ENCODE measurements at places on chromosomes 12 and 14. TPM values are rescaled to one million over a fixed set of nuclear protein-coding genes. Genes with fewer than 3 reads are reported as not detected.

PROX2 gene
- 1.5 TPM for total RNA-seq

CLEC7A gene
- not detected for total RNA-seq

RIMKLB gene
- 2.3 TPM for total RNA-seq

CCDC198 gene
- not detected for total RNA-seq

- H3K36me3 ChIP-seq = no peaks in the 10 kb centered on the region
- no peak overlapping the region for H3K4me3 ChIP-seq
- H3K4me1 ChIP-seq = peaks cover 26% of the 10 kb centered on the region
- H3K27ac ChIP-seq = no peak overlapping the region
- DNase-seq = no peak
These were observed 284.3 kb downstream of the ZFP36L1 start for GRCh38 chr14:68508581-68508980.

- no peak overlapping the region for H3K4me3 ChIP-seq
- peaks cover 2% of the 10 kb centered on the region for H3K27me3 ChIP-seq
- H3K36me3 ChIP-seq = no peaks in the 10 kb centered on the region
- H3K4me1 ChIP-seq = no peaks in the 10 kb centered on the region
These were observed 128.5 kb downstream of the KIF26A start for GRCh38 chr14:104266631-104267575.

DNA sequence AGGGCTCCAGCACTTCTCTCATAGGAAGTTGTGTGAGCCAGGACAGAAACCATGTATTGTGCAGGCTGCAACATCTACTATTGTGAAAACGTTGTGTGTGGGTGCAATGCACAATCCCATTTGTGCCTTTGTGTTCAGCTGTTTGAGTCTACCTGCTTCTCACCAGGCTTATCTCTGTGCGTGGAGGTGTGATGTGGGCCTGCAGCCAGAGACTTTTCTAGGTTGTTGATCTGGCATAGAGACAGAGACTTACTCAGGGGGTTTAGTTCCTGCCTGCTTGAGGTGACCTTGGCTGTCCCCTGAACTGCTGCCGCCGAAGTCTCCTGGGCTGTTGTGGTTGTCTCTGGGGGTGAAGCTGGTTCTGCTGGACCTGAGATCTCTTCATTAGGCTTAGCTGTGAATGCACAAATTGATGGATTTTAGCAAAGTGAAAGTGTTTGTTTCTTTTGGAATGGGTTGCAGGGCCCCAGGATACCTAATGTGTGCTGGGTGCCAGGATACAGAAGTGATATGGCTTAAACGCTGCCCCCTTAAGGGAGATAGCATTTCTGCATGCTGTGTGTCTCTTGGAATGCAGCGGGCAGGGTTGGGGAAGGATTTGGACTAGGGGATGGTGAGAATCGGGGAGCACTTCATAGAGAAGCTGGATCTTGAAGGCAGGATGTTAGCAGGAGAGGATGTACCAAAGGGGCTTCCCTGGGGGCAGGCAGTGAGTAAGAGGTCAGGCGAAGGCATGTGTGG is 2.5 kb downstream of the LACRT start:
- peaks cover 24% of the 10 kb centered on the region for H3K27me3 ChIP-seq
- H3K4me1 ChIP-seq = no peaks in the 10 kb centered on the region
- no peak overlapping the region for H3K4me3 ChIP-seq
- no peak for DNase-seq
- no peak overlapping the region for H3K27ac ChIP-seq
- no peaks in the 10 kb centered on the region for H3K36me3 ChIP-seq

DNA sequence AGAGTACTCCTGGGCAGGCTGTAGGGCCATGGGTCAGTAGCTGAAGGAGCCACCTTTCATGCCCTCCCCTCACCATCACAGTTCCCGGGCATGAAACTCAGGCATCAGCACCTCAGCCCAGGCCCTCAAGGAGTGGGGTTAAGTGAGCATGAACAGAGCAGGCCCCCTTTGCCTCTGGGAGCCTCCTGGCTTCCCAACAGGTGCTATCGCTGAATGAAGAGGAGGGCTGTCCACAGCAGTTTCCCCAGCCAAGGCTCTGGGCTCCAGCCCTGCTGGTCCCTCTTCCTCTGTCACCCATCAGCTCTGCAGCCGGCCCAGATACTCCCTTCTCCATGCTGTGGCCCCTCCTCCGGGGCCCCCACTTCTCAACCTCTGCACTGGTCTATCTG is 184.3 kb downstream of the ZFP36L1 start:
- peaks cover 12% of the 10 kb centered on the region for H3K4me1 ChIP-seq
- H3K27ac ChIP-seq = no peak overlapping the region

- H3K27ac ChIP-seq = no peak overlapping the region
- H3K4me1 ChIP-seq = no peaks in the 10 kb centered on the region
- H3K36me3 ChIP-seq = no peaks in the 10 kb centered on the region
- DNase-seq = no peak
These were observed 11.1 kb downstream of the OLR1 start for GRCh38 chr12:10160617-10161385.

DNA sequence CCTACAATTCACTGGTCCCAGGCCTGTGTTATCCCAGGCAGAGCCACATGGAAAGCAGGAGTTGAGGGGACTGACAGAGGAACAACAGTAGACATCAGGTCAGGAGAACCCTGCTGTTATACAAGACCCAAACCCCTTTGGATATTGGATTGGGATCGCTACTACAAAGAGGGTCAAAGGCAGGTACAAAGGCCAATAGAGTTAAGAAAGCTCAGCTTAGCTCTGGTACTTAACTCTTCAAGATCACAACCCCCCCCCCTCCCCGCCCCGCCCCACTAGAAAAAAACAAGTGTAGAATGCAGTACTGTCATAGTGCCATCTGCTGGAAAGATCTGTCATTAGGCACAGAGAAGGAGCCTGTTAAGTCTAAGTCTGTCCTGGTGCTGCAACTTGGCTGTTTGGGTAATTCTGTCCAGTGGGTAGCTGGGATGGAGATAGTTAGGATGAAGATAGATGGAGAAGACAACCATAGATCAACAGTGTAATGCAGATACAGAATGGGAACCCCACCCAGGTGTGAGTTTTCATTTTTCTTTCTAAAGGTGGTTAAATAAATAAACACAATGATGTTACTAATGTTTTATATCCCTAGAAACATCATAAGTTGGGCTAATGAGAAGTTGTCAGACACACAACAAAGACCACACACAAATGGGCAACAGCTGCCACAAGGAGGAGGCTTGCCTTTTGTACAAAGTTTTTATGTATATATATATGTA is 17.2 kb downstream of the REM2 start:
- no peaks in the 10 kb centered on the region for H3K27me3 ChIP-seq
- H3K4me3 ChIP-seq = no peak overlapping the region
- peaks cover 13% of the 10 kb centered on the region for H3K4me1 ChIP-seq
- H3K36me3 ChIP-seq = peaks cover 22% of the 10 kb centered on the region
- H3K27ac ChIP-seq = no peak overlapping the region
- DNase-seq = no peak

DNA sequence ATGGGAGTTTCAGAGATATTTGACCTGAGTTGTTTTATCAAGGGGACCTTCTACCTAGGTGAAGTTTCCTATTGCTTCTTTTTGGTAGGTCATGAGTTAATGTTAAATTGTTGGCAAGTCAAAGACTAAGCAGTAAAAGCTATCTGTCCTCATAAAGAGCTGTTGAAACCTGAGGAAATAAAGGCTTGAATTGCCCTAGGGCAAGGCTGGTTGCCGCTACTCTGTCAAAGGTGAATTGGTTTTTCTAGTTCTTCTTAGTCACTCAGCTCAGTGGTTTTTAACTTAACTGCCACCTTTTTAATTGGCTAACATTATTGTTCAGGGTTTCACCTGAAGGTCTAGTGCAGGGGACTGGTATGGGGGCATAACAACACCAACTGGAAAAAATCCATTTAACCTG is 441.6 kb upstream of the FBXO33 start:
- DNase-seq = no peak
- H3K27ac ChIP-seq = no peak overlapping the region
- H3K36me3 ChIP-seq = no peaks in the 10 kb centered on the region
- no peaks in the 10 kb centered on the region for H3K27me3 ChIP-seq

GRCh38 chr12:71220260-71220659 is 62.5 kb upstream of the TSPAN8 start:
- H3K4me3 ChIP-seq = no peak overlapping the region
- H3K27me3 ChIP-seq = no peaks in the 10 kb centered on the region
- H3K36me3 ChIP-seq = no peaks in the 10 kb centered on the region
- no peak overlapping the region for H3K27ac ChIP-seq

DNA sequence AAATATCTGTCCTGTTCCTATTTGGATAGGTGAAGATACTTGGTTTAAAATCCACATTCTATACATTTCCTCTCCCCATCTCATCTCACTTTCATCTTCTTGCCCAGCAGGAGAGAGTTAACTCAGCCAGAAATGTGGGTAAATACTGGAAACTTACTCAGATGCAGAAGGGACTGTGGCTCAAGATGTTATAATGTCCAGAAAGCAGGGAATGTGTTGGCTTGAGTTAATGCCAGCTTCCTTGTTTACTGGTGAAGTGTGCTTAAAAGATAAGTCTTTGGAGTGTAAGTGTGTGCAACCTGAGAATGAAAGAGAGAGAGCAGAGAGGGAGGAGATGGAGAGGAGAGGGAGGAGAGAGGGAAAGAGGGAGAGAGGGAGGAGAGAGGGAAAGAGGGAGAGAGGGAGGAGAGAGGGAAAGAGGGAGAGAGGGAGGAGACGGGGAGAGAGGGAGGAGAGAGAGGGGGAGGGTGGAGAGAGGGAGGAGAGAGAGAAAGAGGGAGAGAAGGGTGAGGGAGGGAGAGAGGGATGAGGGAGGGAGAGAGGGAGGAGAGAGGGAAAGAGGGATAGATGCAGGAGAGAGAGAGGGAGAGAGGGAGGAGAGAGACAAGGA is 22.0 kb upstream of the SNRPF start:
- peaks cover 25% of the 10 kb centered on the region for H3K27me3 ChIP-seq
- no peak overlapping the region for H3K4me3 ChIP-seq
- H3K4me1 ChIP-seq = no peaks in the 10 kb centered on the region
- DNase-seq = no peak
- H3K27ac ChIP-seq = no peak overlapping the region

DNA sequence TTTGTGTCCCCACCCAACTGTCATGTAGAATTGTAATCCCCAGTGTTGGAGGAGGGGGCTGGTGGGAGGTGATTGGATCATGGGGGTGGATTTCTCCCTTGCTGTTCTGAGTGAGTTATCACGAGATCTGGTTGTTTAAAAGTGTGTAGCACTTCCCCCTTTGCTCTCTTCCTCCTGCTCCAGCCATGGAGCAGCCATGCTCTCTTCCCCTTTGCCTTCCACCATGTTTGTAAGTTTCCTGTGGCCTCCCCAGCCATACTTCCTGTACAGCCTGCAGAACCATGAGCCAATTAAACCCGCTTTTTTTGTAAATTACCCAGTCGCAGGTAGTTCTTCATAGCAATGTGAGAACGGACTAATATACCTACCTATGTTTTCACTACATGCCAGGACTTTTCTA is 2.6 kb upstream of the POC1B start:
- H3K27ac ChIP-seq = peak overlapping the region; percentile 61
- H3K4me1 ChIP-seq = peaks cover 26% of the 10 kb centered on the region

DNA sequence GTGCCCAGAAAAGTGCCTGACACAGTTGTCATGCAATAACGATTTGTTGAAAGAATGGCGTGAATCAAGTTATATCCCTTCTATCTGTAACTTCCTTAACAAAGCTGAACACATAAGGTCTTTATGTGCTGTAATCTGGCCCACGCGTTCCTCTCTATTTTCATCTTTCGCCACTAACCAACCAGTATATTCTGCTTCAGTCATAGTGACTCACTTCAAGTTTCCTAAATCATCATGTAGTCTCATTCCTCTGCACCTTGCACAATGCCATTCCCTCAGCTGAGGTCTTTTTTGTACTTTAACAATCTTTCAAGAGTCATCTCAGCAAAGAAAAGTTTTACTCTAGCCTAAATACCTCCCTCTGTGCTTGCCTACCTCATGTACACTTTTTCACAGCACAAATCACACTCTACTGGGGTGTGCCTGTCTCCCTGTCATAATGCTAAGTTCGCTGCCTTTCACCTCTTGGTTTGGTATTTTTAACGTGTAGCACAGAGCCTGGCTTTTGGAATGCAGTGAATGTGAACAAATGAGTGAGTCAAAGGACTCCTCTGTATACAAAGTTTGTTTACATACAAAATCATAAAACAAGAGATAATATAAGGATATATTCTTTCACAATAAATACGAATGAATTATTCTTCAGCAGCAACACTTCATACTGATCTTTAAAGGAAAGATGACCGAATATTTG is 2.9 kb upstream of the CMAS start:
- no peak overlapping the region for H3K4me3 ChIP-seq
- peaks cover 17% of the 10 kb centered on the region for H3K4me1 ChIP-seq
- no peaks in the 10 kb centered on the region for H3K36me3 ChIP-seq
- peaks cover 12% of the 10 kb centered on the region for H3K27me3 ChIP-seq

DNA sequence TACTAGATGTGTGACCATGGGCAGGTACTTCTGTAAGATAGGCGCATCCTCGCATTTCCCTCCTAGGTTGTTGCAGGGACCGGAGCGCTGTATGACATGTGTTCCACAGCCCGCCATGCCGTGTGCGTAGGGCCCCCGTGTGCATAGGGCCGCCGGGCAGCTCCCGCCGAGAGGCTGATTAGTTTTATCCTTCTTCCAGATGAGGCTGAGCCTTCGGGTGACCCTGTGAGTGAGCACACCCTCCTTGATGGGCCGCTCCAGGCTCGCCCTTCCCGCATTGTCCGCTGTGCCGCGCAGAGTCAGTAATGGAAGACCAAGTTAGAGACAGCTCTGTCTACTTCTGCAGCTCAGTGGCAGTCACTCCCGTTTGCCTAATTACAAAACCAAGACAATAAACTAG is 72.9 kb upstream of the DYNC1H1 start:
- H3K27ac ChIP-seq = no peak overlapping the region
- peaks cover 4% of the 10 kb centered on the region for H3K4me1 ChIP-seq
- no peaks in the 10 kb centered on the region for H3K27me3 ChIP-seq
- H3K36me3 ChIP-seq = peaks cover 7% of the 10 kb centered on the region
- H3K4me3 ChIP-seq = no peak overlapping the region
- no peak for DNase-seq

GRCh38 chr12:93634416-93634815 is 42.8 kb upstream of the CRADD start:
- no peak for DNase-seq
- H3K27ac ChIP-seq = no peak overlapping the region
- H3K4me1 ChIP-seq = no peaks in the 10 kb centered on the region
- H3K4me3 ChIP-seq = no peak overlapping the region
- peaks cover 14% of the 10 kb centered on the region for H3K27me3 ChIP-seq

DNA sequence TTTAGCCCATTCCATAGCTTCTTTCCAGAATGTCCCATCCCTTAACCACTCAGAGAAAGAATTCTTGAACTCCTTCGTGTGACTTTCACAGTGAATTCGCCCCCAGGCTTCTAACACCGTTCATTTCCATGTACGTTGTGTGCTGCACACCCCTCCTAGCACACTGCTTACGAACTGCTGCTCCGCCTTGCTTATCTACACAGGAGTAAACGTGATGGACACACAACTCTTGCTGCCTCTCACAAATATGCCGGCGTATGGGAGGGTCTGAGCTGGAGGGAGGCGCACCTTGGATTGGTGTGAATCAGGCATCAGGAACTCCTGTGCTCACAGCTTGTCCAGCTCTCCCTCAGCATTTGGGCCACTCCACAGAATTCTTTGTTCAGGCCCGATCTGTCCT is 3.9 kb upstream of the ADGRD1 start:
- no peaks in the 10 kb centered on the region for H3K4me1 ChIP-seq
- no peak overlapping the region for H3K27ac ChIP-seq
- H3K36me3 ChIP-seq = peaks cover 8% of the 10 kb centered on the region
- H3K27me3 ChIP-seq = peaks cover 35% of the 10 kb centered on the region
- no peak for DNase-seq

DNA sequence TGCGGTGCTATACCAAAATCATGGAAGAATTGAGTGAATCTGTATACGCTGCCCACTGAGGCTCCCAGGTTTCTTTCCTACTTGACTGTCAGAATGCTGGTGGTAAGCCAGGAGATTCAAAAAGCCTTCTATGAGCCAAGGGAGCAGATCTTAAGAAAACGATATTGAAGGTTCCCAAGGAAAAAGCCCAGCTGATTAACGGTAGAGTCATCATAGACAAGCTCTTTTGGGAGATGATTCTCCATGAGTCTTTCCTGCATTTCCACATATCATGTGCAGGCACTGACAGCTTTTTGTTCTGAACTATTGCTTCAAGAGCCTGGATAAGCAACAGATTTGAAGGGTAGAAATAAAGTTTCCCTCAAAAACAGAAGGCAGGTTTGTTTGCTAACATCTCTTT is 17.5 kb downstream of the SLC35F4 start:
- no peak overlapping the region for H3K27ac ChIP-seq

Data from natural killer cell treated with Interleukin-12 subunit alpha and Interleukin-12 subunit beta and Interleukin-15 and Interleukin-18, amount 100 ng/mL, for 72 hours (primary cell).